ENCODE measurements at places on chromosomes 1 and 21. TPM values are rescaled to one million over a fixed set of nuclear protein-coding genes. Genes with fewer than 3 reads are reported as not detected.

Gene FGR
- 0.13 TPM for total RNA-seq

Gene AKR7A2
- 60.2 TPM for total RNA-seq

Gene TRIM67
- 0.22 TPM for total RNA-seq

Gene LCE1E
- total RNA-seq = not detected

Gene LCE2B
- not detected for total RNA-seq

Gene KCNQ4
- not detected for total RNA-seq

Data from articular chondrocyte of knee joint (primary cell).